NCI-H446 treated with DMSO at 0.1 percent for 48 hours (cell line): ENCODE measurements at places on chromosomes 12 and 14.

- DNase-seq = no peak
These were observed 210.5 kb downstream of the SNAPC1 start for GRCh38 chr14:61972711-61973110.

DNA sequence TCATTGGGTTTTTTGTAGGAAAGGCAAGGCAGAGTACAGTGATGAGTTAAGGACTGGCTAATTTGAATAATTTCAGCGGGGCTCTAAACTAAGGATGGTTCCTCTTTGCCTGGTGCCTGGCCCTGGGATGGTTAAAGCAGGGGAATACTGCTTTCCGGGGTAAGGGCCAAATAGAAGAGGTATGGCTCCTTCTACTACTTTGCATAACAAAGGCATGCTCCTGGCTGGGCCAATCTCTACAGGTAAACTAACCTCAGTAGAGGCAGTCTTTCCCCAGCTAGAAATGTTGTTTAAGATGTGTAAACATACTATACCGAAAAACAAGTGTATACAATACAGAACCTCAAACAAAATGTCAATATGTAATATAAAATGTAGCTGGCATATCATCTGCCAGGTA lies 1239.0 kb downstream of the SLC16A7 start:
- no peak for DNase-seq

DNA sequence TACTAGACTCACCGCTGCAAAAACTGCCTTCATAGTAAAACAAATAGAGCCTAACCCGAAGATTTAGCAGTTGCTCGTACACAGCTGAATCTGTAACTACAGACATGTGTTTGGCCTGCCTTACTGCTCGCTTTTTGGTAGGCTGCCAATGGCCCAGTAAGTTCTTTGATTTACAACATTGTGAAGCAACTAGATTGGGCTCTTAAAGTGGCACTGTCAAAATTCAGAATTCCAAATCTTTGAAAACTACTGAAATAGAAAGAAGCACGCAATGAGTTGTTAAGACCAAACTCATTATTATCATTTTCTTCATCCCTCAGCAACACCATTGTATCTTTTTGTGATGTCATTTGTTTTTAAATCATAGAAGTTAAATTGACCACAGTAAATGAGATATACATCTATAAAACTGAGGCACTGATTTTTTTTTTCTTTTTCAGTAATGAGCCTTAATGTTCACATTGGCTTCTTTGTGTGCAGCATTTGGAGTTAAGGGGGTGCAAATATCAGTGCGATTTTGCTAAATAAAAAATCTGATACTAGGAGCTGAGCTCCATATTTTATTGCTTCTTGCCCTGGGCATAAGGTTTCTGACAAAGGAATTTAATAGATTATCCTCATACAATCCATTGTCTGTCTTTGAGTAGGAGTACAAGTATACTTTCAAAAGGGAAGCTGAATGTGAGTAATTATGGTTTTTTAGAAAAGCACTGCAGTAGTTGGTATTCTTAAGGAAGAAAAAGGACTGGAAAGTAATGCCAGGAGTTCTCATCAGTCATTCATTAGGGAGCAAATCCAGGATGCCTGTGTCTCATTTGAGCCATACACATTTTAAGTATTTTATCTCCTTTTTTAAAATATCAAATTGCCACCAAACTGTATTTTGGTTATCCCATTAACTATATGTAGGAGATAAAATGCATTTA lies 138.5 kb downstream of the KICS2 start:
- DNase-seq = peak; percentile 86

GRCh38 chr12:120687578-120688289 lies 785 bp downstream of the MLEC start:
- no peak for DNase-seq

DNA sequence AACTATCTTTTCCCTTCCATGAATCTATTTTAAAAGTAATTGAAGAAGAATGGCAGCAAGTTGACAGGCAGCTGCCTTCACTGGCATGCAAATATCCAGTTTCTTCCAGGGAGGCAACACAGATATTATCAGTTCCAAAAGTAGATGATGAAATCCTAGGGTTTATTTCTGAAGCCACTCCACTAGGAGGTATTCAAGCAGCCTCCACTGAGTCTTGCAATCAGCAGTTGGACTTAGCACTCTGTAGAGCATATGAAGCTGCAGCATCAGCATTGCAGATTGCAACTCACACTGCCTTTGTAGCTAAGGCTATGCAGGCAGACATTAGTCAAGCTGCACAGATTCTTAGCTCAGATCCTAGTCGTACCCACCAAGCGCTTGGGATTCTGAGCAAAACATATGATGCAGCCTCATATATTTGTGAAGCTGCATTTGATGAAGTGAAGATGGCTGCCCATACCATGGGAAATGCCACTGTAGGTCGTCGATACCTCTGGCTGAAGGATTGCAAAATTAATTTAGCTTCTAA lies 18.4 kb downstream of the TMPO start:
- DNase-seq = no peak

GRCh38 chr12:22700106-22700505 lies 75.1 kb downstream of the ETNK1 start:
- no peak for DNase-seq

DNA sequence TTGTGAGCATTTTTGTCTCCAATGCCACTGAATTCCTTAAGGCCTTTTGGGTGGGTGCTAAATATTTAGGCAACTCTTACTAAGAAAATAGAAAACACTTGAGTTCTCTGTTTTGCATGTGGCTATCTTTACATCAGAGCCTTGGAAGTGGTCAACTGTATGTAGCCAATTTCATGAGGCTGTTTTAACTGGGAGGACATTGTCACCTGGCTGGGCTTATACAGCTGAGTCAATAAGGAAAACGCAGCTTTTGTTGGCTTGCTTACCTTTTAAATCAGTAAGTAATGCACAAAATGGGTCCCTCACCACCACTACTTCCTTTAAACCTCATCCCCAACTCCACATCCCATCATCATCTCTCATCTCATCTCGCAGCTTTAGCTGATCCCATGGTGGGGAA lies 194.3 kb downstream of the RGS6 start:
- DNase-seq = no peak

GRCh38 chr12:18882690-18883089 lies 144.8 kb downstream of the CAPZA3 start:
- no peak for DNase-seq

- DNase-seq = no peak
These were observed 65.6 kb upstream of the FLRT2 start for GRCh38 chr14:85464135-85464895.

- no peak for DNase-seq
These were observed 41.4 kb downstream of the RAB35 start for GRCh38 chr12:120075034-120075616.

GRCh38 chr12:128753438-128753837 lies 70.3 kb downstream of the SLC15A4 start:
- no peak for DNase-seq

DNA sequence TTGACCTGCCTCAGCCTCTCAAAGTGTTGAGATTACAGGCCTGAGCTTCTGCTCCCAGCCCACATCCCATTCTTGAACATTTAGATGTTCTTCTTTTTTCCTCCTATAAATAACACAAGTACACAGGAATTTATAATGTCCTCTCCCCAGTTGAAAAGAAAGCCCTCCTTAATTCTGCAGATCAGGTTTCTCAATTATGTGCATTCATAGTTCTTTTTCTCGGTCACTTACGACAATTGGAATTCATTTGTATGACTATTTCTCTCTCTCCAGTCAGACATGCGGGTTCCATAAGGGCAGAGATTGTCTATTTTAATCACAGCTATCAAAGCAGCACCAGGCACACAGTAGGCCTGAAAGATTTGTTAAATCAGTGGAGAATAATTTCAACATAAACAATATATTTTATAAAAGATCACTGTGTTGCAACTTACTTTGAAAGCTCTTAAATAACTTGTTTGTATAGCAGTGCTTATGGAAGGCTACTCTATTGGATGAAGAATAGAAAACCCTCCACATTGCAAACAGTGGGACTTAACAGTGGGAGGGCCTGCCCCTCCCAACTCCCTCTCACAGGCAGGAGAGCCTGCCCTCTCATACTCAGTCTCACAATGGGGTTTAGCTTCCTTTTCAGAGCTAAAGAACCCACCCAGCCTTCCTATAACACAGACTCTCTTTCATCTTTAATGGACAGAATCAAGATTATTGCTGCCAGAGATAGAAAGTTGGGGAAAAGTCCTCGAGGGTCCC lies 84.1 kb upstream of the TRAF3 start:
- no peak for DNase-seq

DNA sequence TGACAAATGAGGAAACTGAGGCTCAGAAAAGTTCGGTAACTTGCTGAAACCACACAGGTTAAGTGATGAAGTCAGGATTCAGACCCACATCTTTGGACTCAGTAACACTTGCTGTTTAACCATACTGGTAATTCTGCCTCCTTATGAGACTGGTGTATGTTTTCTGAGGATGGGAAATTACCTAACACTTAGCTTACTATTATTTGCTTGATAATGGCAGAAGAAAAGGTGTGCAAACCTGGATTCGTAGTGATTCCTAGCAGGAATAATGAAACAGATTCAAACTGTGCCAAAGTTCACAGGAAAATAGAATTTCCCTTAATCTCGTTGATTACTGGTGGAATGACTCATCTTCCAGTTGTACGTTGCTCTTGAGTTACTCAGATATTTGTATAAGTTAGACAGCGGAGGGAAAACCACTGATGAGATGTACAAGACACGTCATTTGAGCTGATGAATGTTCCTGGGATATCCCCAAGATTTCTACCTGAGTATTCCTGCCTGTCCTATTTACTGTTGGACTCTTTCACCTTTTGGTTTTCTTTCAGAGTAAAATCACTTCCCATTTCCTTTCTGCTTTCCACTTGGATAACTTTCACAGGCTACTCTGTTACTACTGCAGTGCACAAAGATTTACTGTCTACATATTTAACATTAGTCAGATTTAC lies 37.5 kb downstream of the PRORP start:
- DNase-seq = no peak

GRCh38 chr14:70753518-70753953 lies 55.8 kb downstream of the MAP3K9 start:
- DNase-seq = no peak
